Naive thymus-derived CD4-positive, alpha-beta T cell (primary cell): ENCODE measurements at places on chromosomes 11 and 22.

GRCh38 chr11:60970369-60970774 lies 1.1 kb upstream of the CD6 start:
- DNase-seq = peak; percentile 82

DNA sequence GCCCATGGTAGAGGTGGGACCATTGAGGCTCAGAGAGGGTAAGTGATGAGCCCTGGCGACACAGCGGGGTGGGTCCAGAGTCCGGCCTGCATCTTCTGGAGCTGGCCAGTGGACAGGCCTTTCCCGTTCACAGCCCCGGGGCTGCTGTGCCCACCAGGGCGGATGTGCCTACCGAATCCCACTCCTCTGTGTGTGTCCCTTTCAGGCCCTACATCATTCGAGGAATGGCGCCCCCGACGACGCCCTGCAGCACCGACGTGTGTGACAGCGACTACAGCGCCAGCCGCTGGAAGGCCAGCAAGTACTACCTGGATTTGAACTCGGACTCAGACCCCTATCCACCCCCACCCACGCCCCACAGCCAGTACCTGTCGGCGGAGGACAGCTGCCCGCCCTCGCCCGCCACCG lies 11.9 kb upstream of the PPP6R3 start:
- no peak for DNase-seq

DNA sequence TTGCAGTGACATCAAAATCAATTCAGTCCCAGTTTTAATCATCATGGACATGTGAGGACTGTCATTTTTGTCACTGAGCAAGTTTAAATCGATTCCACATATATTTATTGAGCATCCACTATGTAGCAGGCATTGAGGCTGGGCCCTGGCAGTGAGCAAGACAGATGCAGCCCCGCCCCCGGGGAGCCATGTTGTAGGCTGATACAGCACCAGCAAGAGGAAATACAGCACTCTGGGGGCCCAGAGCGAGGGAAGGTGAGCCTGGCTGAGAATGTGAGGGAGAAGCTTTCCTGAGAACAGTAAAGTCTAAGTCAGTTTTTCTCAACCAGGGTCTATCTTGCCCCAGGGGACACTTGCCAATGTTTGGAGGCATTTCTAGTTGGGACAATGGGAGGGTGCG lies 108.6 kb upstream of the ASPHD2 start:
- no peak for DNase-seq

GRCh38 chr22:33000342-33001280 lies 57.6 kb downstream of the SYN3 start:
- peak; percentile 29 for DNase-seq

- no peak for DNase-seq
These were observed 100.1 kb downstream of the KCNQ1OT1 start for GRCh38 chr11:2599561-2600189.

DNA sequence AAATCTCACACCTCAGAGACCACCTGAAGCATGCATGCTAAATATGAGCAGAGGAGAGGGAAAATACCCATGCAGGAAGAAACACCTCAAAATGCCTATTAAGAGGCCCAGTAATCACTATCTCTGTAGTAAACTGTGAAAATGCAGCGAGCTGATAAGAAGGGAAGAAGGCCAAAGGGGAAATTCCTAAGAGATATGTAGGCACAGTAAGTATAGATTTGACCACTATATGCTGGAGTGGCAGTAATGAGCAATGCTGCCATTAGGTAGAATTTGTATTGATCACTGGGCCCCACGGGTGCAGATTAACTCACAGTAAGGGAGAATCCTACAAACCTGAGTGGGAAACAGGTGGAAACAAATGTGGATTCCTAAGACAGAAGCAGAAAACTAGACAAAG lies 1813.1 kb upstream of the RAG2 start:
- no peak for DNase-seq

DNA sequence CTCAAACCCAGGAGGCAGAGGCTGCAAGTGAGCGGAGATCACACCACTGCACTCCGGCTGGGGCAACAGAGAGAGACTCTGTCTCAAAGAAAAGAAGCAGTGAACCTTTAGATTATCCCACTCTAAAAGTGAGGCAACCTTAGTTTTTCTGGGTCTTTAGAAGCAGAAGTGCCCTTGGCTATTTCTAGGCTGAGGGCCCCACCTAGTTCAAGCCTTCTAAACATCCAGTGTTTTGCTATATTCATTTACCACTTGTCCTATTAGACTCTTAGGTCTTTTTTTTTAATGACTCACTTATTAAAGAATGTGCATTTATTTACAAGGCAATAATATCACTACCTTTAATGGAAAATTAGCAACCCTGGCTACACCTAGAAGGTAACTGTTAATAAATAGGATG lies 16.7 kb upstream of the EHF start:
- DNase-seq = no peak

DNA sequence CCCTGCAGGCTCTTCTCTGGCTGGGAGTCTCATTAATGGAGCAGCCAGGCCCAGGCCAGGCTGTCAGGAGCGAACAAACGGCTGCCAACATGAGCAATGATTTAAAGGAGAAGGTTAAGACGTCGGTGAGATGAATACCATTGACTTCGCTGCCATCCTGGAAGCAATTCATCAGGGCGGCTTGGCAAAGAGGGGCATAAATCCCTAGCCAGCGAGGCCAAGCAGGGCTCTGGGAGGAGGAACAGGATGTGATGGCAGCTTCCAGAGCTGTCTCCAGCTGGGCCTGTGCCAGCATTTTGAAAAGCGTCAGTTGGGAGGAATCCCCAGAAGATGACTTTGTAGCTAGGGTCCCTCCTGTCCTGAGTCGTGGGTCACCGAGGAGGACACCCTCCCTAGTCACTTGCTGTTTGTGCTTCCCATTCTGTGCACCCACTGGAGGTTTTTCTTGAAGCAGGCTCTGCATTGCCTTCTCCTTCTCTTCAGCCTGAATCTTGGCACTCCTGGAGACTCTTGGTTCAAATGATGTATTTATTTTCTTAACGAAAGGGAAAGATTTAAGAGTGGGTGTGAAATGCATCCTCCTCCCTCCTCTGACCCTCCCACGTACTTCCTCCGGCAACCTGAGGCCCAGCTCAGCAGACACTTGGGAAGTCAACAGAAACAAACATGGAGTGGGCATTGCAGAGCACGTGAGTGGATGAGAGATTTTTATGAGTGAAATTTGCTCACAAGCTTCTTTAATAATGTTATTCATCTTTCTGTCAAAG lies 476.3 kb upstream of the CADM1 start:
- DNase-seq = no peak

DNA sequence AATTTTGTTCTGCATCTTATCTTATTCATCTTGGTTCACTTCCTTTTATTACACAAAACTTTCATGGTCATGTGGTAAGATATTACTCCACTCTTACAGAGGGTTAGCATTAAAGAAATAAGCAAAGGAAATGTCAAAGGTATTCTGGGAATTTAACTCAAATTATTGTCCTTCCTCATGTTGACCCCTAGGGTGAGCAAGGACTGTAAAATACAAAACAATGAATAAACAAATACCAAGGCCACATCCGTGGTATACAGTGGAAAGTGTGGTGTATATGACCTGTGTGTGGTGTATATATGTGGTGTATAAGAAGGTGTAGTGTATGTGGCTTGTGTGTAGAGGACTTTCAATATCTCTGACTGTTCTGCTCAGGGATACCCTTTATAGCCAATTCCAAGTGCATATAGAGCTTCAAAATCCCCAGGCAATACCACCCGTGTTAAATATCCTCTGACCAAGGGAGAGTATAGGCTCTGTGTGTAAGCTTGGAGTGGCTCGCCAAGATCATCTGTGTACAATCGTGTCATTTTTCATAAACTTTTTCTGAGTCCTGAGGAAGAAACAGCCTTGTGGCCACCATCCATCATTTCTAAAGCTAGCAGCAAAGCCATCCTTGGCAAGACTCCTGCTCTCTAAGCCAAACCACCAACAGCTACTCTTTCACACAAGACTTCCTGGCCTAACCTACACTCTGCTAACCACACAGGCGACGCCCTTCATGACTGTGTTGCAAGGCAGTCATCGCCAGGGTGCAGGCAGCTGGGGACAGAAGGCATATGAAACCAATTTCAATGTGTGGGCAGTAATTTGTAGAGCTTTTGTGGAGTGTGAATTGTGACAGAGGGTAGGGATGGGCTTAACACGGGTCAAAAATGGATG lies 548.0 kb downstream of the ETS1 start:
- peak; percentile 25 for DNase-seq

DNA sequence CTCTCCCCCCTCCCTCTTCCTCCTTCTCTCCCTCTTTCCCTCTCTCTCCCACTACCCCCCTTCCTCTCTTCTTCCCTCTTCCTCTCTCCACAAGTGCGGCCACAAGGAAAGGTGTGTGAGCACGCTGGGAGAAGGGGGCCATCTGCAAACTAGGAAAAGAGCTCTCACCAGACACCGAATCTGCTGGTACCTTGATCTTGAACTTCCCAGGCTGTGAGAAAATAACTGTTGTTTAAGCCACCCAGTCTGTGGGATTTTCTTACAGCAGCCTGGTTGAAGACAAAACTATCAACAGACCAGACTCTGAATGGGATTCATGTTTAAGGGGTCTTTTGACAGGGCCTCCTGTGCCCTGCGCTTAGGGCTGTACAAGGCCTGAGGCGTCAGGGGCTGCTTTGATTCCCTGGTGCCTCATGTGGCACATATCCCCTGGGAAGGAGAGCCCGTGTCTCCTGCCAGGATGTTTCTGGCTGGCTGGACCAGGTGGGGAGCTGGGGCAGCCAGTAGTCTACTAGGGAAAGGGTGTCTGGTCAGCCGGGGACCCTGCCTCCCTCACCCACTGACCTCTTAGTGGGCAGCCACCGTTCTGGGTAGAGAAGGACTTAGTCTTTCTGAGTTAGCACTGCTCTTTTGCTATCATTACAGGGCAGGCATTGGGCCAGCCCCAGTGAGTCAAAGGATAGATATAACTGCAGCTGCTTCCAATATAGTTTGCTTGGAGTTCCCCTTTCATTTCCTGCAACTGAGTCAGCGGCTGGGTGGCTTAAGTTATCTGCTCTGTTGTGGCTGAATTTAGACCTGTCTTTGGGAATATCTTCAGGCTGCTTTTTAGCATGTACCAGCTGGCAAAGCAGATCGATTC lies 6.2 kb downstream of the PANX1 start:
- no peak for DNase-seq

DNA sequence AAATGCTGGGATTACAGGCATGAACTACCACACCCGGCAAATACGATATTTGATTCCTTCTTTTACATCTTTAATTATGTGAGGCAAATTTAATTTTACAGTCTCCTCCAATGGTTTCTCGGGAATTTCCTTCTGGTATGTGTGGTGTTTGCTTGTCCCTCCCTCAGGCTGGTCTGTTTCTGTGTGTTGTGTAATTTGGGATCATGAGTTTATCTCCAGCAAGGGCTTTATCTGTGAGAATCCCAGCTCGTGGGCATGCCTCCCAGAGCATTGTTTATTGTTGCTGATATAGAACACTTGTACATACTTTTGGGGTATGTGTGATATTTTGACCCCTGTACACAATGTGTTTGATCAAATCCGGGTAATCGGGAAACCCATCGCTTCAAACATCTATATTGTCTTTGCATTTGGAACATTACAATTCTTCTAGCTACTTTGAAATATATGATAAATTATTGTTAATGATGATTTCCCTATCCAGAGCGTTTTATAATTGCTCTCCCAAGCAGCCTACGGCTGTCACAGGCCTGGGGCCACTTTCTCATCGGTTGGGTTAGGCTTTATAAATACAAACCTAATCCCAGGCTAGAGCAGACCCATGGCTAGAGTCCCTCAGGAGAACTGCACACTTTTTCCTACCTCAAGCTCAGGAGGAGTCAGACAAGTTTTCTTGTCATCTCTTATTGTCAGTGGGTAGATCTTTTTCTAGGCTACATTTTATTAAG lies 15.0 kb upstream of the PRR5 start:
- no peak for DNase-seq
